NCI-H510A (cell line): ENCODE measurements at places on chromosomes 12 and 14.

DNA sequence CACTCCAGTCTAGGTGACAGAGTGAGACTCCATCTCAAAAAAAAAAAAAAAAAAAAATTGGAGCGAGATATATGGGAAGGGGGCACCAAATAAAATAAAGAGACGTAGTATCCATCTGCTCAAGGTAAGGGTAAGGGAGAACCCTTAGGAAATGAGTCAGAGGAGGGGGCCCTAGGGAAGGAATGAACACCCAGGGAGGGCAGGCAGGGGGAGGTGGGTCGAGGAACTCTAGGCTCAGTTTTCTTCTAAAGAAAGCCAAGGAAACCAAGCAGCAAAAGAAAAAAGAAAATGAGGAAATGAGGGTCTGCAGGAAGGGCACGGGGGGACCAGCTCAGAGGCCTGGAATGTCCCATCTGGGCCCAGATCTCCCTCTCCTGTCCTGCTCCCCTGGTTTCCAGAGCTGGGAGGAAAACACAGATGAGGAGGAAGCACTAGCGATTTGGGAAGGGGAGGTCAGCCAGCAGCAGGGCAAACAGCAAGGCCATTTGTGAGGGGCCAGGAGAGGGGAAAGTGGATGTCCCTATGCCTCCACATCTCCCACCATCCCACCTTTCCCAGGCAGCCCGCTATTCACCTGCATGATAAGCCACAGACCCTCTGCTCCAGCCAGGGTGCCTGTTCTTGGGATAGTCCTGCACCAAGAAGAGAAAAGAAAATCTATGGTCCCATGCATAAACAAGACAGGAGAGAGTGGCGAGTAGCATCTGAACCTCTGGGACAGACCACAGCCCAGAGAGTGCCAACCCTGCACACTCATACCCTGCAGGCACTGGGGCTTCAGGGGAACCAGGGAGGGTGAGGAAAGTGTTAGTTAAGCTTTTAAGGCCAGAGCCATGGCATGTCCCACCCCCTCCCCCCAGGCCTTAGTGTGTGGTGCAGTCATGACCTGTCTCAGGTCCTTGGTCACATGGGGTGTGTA, 11.9 kb downstream of the SPRYD3 start:
- no peak for DNase-seq

GRCh38 chr14:91082282-91082681, 21.8 kb upstream of the RPS6KA5 start:
- no peak for DNase-seq

GRCh38 chr12:94254270-94254669, 105.9 kb downstream of the PLXNC1 start:
- DNase-seq = no peak

DNA sequence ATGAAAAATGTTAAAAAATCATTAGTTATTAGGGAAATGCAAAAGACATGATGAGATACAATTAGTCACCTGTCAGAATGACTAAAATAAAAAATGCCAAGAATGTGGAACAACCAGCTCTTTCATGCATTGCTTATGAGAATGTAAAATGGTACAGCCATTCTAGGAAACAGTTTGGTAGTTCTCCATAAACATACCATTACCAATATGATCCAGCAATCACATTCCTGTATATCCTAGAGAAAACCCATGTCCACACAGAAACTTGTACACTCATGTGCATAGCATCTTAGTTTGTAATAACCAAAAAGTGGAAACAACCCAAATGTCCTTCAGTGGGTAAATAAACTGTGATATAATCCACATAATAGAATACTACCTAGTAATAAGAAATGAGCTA, 245.7 kb downstream of the FUT8 start:
- DNase-seq = no peak

DNA sequence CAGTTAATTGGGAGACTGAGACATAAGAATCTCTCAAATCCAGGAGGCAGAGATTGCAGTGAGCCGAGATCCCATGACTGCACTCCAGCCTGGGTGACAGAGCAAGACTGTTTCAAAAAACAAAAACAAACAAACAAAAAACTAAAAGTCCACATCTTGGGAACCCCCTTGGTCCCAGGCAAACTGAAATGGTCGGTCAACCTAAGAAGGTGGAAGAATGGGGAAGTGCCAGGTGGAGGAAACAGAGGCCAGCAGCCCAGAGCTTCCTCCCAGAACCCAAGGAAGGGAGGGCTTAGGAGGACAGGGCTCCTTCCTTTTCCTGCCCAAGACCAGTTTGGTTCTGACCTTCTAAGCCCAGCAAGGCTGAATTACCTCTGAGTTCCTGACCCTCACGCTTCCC, 121.0 kb upstream of the FUT8 start:
- DNase-seq = no peak
